ENCODE measurements at places on chromosomes 12 and 14.

DNA sequence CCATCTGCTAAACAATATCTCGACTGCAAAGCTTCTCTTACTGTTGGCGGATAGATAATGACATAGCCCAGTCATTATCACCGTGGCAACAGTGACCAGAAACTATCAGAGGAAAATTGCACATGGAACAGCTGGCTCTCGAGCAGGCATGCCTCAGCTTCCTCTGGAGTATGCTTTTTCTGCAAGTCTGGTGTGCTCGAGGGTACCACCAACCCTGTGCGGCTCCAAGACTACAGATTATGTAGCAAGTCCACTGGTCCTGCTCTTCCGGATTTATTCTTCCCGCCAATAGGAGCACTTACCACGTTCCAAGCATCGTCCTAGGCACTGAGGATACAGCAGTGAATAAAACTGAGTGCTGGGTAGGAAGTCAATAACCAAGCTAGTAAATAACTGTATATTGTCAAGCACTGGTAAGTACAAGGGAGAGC lies 1.4 kb upstream of the GLRX5 start:
- DNase-seq, result no peak

DNA sequence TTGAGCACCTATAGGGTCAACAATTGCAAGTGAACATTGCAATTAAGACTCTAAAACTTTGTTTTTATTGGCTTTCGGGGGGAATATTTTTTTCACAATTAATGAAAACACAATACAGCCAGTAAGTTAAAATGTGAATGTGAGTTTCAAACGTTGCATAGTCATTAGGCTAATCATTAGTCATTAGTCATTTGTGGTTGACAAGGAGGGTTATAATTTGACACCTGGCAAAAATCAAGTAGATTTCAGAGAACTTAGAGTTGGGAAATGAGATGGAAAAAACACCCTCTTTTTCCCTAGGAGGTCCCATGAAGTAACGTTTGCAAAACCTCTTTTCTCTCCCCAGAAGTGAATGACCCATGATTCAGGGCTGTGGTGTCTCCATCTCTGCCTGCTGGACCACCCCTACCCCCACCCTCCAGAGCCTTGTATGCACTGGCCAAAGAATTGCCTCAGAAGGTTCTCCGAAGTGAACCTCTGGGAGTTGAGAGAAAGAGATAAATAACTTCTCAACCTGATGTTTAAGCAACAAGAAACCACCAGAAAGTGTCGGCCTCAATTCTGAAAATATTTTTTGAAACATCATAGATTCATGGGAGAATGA lies 196.3 kb downstream of the PAX9 start:
- no peak for DNase-seq

DNA sequence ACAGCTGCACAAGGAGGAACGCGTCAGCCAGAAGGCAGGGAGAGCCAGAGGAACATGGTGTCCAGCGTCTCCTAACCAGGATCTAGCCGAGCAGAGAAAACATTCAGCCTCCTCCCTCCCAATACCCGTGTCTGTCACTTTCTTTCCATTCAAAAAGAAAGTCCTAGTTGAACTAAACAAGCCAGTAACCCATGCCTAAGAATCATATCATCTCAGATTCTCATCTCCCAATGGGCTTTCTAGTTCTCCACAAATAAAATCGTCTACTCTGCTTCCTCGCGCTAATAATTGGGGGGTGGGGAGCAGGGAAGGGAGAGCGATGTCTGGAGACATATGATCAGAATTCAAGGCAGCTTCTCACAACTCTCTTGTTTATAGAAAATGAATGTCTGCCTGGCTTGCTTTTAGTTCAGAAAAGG lies 7.4 kb downstream of the NKX2-1 start:
- DNase-seq, result no peak

- DNase-seq, result no peak
Measured at GRCh38 chr12:67645126-67645525, 3.4 kb upstream of the DYRK2 start.

- no peak for DNase-seq
Measured at GRCh38 chr14:24377657-24378056, 9.7 kb downstream of the NFATC4 start.

Data from CD4-positive, alpha-beta T cell treated with Interleukin-12 subunit alpha and Interleukin-12 subunit beta, for 1 hour (primary cell).